ENCODE measurements at places on chromosomes 6 and 20.

GRCh38 chr20:22159276-22159675 is 425.1 kb downstream of the FOXA2 start:
- no peak for DNase-seq

DNA sequence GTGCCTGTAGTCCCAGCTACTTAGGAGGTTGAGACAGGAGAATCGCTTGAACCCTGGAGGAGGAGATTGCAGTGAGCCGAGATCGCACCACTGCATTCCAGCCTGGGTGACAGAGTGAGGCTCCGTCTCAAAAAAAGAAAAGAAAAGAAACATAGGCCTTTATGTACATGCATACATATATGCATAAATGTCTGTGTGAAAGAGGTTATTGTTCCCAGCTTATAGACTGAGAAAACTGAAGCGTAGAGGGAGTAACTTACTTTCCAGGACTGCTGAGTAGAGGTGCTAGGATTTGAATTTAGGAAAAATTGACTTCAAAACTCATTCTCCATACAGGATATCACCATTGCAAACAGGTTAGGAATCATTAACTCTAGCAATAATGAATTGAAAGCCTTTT is 32.0 kb downstream of the CTNNBL1 start:
- no peak for DNase-seq

GRCh38 chr20:57659517-57660180 is 39.4 kb upstream of the ZBP1 start:
- no peak for DNase-seq

DNA sequence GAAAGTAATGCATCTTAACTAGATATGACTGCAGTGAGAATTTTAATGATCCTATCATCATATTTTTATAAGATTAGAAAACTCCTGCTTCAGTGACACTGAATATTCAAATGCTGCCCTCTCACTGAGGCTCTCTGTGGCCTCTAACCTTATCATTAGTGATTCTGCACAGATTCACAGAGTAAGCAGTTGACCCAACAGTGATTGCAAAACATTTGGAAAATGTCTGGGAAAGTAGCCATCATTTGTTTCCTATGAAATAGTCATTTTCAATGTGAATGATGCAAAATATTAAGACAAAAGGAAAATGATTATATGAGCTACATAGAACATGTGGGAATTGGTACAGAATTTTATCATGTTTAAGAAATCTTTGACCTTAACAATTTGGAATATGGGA is 210.3 kb downstream of the TBX18 start:
- DNase-seq, result no peak

GRCh38 chr20:37457921-37458320 is 63.1 kb upstream of the NNAT start:
- no peak for DNase-seq

GRCh38 chr6:99219788-99220187 is 129.7 kb downstream of the FAXC start:
- no peak for DNase-seq

DNA sequence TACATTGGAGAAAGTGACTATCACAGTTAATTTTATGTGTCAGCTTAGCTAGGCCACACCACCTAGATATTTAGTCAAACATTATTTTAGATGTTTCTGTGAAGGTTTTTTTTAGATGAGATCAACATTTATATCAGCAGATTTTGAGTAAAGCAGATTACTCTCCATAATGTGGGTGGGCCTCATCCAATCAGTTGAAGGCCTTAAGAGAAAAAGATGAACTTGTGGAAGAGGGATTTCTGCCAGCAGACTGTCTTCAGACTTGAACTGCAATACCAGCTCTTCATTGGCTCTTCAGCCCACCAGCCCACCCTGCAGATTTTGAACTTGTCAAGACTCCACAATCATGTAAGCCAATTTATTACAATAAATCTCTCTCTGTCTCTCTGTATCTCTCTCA is 25.1 kb upstream of the FBXO30 start:
- DNase-seq, result no peak

DNA sequence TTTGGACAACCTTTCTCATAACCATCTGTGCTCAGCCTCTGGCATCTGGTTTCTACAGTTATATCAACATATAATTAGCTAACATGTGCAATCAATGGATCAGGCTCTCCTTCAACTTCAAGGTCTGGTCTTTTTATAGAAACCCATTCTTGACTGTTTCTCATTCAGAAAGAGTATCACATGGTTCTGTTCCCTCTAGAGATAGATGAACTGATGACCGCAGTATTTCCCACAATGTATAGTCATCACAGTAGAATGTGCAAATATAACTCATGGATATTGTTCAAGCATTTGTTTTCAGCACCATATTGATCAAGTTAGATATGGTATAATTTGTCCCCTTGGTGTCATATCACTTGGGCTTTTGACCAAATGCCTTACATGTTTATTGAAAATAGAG is 656.2 kb downstream of the FRK start:
- no peak for DNase-seq

DNA sequence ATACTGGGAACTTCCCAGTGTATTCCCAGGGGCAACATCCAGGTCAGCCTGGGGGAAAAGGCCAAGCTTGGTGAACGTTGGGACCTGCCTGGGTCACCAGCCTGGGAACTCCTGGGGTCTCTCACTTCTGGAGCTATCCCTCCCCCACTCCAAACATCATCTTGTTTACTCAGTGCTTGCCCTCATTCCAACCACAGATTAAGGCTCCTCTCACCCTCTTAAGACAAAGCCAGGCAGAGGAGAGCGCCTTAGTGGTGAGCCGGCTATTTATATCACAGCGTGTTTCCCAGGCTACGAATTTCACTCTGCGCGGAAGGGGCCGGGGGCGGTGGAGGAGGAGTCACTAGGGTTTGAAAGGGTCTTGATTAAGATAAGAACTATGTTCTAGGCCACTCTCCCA is 12.1 kb downstream of the PRPH2 start:
- no peak for DNase-seq

DNA sequence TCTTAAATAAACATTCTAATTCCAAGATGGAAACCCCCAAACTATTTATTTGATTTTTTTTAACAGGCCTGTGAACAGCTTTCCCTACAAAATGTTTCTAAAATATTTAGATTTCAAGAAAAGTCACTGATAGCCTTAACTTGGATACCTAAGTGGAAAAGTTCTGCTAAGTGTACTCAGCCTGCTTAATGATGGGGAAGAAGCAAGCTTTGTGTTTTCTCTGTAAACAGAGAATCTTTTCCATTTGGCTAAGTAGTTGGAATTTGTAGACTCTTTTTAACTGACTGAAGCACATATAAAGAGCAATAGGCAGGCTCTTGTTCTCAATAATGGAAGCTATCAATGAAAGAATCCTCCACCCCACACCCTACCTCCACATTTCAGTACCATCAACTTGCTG is 108.2 kb downstream of the KIF6 start:
- no peak for DNase-seq

DNA sequence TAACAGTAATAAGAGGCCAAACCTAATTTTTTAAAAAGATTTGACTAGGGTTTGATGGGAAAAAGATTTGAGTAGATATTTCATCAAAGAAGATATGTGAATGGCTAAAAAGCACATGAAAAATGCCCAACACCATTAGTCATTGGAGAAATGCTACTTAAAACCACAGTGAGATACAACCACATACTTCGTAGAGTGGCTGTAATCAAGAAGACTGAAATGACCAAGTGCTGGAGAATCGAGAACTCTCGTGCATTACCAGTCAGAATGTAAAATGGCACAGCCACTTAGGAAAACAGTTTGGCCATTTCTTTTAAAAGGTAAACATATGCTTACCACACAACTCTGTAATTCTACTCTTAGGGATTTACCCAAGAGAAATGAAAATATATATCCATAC is 175.5 kb downstream of the EYA2 start:
- no peak for DNase-seq

DNA sequence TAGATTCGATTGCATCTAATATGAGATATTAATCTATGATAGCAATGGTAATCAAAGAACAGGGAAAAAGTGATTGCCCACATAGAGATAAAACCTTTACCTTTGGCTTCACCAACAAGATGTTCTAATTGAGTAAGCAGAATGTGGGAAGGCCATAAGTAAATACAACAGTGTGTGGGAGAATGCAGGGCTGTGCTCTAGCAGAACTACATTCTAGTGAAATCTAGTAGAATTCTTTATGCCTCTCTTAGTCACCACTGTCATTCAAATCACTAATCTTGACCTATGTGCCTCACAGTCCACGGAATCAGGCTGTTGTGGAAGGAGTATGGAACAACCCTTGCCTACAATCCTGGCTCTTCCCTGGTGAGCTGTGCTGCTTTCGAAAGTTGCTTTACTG is 30.4 kb upstream of the MCM9 start:
- no peak for DNase-seq

- DNase-seq, result no peak
These were observed 307.4 kb downstream of the TRDN start for GRCh38 chr6:123329337-123329736.

GRCh38 chr6:68632734-68633133 is 2.3 kb upstream of the ADGRB3 start:
- DNase-seq, result no peak

- DNase-seq, result no peak
These were observed 22.1 kb downstream of the PBOV1 start for GRCh38 chr6:138196122-138196738.

- DNase-seq, result no peak
These were observed 79.2 kb downstream of the EPM2A start for GRCh38 chr6:145656128-145656527.

- DNase-seq, result no peak
These were observed 116.5 kb upstream of the LAMP5 start for GRCh38 chr20:9397928-9398327.

GRCh38 chr20:41715526-41715925 is 97.3 kb upstream of the CHD6 start:
- DNase-seq, result no peak

DNA sequence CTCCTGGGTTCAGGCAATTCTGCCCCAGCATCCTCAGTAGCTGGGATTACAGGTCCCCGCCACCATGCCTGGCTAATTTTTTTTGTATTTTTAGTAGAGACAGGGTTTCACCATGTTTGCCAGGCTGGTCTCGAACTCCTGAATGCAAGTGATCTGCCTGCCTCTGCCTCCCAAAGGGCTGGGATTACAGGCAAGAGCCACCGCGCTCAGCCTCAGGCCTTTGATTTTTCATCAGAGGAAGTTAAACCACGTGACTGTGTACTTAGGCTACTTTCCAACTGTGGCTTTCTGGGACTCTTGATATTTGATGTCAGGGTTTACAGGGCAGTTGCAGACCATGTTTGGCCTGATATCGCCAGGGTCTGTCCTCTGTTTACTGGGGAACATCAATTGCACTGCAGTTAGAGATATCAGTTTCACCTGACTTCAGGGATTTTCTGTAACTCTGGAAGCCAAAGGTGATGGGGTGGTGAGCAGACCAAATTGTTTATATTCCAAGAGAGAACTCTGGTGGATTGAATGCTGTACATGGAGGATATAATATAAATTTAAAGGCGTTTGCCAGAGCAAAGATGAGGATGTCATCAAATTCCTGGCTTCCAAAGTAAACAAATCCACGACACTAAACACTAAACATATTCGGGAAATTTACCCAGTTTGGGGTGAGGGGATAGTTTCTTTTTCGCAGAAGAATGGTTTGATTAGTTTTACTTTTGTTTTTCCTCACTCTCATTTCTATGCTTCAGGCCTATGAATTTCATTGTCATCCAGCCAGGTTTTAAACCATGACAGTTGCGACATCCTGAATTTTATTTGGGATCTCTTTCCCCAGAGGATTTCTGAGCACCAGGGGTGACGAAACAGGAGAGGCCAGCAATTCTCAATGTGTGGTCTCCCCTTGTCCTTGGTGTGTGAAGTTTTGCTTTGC is 4.2 kb downstream of the PSMF1 start:
- no peak for DNase-seq

GRCh38 chr20:47578543-47578942 is 76.9 kb downstream of the NCOA3 start:
- no peak for DNase-seq

GRCh38 chr20:62771396-62772102 is 24.7 kb upstream of the MRGBP start:
- no peak for DNase-seq

DNA sequence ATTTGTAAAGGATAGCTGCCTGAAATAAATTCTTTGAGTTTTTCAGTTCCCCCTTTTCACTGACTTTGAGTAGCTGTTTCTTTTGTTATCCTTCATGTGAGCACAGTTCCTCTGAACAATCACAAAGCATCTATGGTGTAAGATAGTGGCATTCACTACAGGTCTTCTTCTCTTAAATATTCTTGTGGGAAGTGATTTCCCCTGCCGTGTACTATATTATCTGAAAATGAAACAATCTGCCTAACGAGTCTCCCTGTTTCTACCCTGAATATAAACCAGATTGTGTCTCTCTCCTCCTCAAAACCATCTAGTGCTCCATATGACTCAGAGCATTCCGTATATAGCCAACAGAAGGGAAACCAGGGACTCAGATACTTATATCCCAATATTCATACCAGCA is 380.1 kb upstream of the SOX4 start:
- DNase-seq, result no peak

- no peak for DNase-seq
These were observed 72.3 kb downstream of the OR2B2 start for GRCh38 chr6:27839626-27840475.

- no peak for DNase-seq
These were observed 143.4 kb upstream of the HMGN3 start for GRCh38 chr6:79377888-79378348.

Data from effector memory CD4-positive, alpha-beta T cell (primary cell).